ENCODE measurements at places on chromosomes 11 and 22.

- no peak for DNase-seq
These were observed 3.1 kb downstream of the PRDM11 start for GRCh38 chr11:45149483-45150056.

DNA sequence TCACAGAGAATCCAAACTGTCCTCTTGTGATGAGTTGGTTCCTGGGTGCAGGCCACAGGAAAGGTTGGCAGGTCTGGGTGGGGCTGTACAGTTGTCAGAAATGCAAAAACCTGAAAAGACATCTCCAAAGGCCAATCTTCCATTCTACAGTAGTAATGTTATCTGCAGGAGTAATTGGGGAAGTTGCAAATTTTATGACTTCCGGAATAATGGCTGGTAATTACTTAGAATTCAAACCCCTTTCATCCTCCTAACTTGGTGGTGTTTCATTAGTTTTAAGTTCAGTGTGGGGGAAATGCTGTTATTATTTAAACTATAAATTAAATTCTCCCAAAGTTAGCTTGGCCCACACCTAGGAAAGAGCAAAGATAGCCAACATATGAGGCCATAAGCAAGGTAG, 64.7 kb upstream of the FAT3 start:
- no peak for DNase-seq

- DNase-seq: no peak
These were observed 9.8 kb downstream of the KCNJ1 start for GRCh38 chr11:128857341-128857740.

- no peak for DNase-seq
These were observed 2.9 kb downstream of the TEAD1 start for GRCh38 chr11:12677131-12677530.

DNA sequence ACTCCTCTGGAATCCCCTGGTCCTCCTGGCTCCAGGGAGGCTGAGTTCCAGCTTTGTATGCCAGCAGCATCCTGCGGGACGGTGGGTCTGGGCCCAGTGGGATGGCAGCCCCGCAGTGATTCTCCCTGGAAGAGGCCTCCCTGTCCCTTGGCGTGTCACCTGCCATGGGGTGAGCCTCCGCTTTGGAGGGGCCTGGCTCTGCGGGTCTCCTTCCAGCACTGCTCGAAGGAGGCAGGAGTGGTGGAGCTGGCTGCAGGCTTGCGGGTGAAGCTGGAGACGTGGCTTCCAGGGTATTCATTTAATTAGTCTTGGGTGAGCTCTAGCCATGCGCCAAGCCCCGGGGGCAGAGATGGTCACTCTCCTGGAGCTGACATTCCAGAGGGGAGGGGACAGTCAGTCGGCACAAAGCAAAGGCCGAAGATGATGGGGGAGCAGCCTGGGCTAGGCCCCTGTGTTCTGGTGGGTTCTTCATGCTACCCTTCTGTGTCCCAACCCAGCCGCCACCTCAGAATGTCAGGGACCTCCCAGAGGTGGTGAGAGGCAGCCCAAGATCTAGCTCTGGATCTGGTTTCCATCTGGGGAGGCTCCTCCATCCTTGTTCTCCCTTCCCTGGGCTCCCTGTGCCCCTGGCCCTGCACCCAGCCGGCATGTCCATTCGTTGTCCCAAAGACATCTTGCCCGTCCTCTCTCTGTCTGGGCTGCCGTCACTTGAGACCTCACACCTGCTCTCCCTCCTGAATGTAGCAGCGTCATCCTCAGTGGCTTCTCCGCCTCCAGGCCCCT, 1332.5 kb downstream of the BRD1 start:
- DNase-seq: no peak

DNA sequence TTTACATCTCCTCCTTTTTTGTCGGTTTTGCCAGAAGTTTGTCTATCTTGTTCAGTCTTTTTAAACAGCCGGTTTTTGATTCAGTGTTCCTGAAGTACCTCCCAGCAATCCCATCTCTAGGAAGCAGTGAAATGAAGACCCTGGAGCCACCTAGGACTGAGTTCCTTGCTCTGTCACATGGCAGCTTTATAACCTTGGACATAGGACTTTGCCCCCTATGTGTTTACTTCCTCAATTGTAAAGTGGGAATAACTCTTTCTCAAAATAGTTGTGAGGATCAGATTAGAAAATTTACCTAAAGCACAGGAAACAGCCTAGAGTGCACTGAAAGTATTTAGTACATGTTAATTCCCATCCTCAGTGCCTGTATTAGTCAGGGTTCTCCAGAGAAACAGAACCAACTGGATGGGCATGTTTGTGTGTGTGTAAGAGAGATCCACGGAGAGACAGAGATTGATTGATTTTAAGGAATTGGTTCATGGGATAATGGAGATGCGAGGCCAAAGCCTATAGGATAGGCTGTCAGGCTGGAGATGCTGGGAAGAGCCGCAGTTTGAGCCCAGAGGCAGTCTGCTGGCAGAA, 20.0 kb downstream of the FAM83F start:
- no peak for DNase-seq

DNA sequence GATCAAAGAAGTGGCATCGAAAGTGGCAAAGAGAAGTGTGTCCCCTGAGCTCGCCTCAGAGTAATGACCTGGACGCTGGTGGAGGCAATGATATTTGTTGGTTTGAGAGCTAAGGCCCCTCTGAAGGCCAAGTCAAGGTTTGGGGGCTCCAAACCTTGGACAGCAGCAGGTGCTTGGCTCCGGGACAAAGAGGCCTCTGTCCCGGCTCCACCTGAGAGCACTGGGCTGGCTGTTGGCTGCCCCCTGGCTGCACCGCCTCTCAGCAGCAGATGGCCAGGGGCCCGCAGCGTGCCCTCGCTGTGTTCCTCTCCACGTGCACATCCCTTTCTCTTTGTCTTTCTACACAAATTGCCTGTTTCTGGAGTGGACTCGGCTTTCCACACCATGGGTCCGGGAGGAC, 301.3 kb downstream of the NTM start:
- DNase-seq: no peak

GRCh38 chr11:22558664-22559063, 67.0 kb downstream of the FANCF start:
- DNase-seq: no peak

GRCh38 chr22:49303061-49303735, 524.5 kb downstream of the BRD1 start:
- no peak for DNase-seq

DNA sequence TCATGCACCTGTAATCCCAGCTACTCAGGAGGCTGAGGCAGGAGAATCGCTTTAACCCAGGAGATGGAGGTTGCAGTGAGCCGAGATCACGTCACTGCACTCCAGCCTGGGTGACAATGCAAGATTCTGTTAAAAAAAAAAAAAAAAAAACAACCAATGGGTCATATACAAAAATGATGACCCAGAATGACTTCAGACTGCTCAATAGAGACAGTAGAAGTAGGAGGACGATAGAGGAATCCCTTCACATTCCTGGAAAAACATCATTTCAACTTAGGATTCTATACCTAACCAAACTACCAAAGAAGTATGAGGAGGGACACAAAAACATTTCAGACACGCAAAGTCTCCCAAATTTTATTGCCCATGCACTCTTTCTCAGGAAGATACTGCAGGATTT, 14.1 kb upstream of the CBX7 start:
- no peak for DNase-seq

DNA sequence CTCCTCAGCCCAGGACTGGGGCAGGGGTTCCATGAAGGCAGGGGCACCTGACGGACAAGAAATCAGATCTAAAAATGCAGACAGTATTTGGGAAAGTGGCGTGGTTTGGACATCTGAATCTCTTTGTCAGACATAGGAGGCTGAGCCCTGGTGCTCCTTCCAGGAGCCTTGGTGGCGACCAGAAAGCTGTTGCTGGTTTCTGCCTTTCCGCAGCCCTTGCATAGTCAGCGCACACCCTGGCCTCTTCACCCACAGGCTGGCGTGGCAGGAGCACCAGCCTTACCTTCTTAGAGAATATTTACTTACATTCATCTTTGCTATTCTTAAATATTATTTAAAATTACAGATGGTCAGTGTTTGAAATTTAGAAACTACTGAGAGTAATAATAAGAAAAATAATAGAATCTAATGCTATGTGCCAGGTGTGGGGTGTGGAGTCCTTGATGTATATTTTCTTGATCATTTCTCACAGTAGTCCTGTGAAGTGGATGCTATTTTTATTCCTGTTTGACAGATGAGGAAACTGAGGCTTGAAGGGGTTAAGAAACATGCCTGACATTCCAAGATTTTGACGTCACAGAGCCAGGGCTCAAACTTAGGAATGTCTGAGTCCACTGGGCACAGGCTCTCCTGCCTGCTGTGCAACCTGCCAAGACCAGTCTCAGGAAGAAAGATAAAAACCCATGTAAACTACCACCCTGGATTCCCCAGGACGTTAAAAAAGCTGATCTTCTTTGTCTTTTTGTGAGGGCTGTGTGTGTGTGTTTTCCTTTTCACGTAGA, 51.6 kb downstream of the TBC1D22A start:
- DNase-seq: no peak

DNA sequence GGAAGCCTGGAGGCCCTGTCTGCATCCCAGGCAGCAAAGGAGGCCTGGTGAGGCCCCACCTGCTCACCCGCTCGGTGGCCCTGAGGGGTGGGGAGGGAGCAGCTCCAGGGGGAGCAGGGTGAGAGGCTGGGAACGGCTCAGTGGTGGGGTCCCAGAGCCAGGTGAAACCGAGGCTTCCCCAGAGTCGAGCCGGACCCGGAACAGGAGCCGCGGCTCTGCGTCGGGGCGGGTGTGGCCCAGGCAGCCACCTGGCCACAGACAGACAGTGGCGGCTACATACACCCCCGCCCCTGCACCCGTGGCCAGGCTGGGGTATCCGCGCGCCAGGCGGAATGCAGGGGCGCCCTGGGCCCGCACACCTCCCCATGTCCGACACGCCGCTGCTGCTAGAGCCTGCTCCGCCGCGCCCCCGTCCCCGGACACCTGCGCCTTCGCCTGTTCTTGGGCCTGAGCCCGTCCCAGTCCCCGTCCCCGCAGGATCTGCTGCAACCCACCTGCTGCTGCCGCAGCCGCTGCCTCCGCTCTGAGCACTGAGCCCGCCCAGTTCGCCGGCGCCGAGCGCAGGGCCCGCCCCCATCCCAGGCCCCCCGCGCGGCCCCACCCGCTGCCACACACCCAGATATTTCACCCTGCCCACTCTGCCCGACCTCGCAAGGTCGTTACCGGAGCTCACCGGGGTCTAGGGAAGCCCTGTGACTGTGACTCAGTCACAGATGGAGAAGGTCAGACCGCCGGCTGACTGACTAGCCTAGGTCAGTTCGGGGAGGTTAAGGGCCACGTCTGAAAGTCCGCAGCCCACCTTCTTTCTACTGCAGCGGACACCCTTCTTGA, at the start of gene SLC7A4:
SLC7A4 (minus strand) TSS at position 525 of the 831 bp plus-strand sequence. CDS start 749 bp downstream, outside the sequence.
- DNase-seq: no peak

DNA sequence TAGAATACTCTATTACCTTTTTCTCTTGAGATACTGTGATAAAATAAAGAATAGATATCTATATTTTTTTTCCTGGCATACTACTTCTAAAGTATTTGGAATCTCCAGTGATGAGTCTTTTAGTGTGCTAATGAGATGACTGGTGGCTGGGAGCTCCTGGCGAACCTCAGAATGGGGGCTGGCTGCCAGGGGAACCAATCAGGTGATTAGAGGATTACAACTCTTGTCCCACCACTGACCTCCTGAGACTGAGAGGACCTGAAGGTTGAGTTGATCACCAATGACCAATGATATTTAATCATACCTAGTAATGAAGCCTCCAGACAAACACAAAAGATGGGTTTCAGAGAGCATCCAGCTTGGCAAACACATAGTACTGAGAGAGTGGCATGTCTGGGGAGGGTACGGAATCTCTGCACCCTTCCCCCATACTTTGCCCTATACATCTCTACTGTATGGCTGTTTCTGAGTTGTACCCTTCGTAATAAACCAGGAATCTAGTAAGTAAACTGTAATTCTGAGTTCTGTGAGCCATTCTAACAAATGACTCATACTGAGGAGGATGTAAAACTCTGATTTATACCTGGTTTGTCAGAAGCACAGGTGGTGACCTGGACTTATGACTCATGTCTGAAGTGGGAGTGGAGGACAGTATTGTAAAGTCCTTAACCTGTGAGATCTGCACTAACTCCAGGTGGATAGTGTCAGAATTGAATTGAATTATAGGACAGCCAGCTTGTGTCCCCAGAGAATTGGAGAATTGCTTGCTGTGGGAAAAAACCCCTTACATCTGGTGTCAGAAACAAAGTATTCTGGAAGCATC, 325.3 kb upstream of the LRRC4C start:
- DNase-seq: no peak

DNA sequence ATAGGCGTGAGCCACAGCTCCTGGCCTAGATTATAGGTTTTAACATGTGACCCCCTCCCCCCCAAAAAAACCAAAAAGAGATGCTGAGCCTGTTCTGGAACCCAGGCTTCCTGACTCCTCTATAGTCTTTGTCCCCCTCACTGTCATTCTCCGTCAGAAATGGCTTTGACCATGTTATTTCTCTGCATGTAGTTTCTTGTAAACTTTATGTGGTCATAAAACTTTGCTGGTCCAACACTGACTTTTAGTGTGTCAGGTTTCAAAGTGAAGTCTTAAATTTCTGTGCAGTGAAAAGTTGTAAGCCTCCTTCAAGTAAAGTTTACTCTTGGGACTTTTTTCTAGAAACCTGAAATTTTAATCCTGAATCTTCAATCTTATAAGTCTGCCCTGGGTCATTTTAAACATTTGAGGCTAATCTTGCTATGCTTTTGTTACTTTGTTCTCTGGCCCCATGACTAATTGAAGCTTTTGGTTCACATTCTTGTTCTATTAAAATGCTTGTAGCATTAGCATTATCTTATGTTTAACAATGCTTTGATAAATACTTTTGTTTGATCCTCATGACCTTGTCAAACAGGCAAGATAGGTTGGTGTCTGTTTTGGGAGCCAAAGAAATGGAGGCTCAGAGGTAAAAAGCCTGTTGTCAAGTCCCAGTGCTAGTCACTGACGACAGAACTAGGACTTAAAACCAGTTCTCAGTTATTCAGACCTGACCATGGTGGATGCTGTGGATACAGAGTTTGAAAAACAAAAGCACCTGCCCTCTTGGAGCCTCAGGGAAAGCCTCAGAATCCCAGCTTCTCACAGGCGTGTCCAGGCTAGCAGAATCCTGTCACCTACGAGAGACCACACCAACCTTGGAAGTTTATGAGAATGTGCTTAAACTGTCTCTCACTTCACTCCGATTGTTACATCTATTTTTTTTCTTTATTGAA, 87.7 kb upstream of the HORMAD2 start:
- DNase-seq: no peak

DNA sequence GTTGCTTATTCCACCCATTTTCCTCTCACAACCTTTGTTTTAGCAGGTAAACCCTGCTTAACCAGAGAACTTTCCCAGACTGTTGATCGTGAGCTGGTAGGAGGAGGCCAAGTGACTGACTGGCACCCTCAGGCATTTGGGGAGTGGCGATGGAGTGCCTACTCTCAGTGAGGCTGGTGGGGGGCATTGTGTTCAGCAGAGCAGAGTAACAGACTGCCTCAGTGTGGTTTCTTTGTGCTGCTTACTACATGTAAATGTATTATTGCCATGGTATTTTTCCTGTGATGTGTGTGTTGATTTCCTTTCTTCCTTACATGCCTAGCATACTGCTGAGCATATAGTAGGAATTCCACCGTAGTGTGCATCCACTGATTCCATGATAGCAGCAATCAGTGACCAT, 2.6 kb downstream of the MARK2 start:
- no peak for DNase-seq

- no peak for DNase-seq
These were observed 21.5 kb downstream of the LRRC32 start for GRCh38 chr11:76649011-76649410.

GRCh38 chr11:126585774-126586491, 230.4 kb downstream of the ST3GAL4 start:
- DNase-seq: no peak

Measured in activated CD8-positive, alpha-beta memory T cell treated with anti-CD3 and anti-CD28 coated beads for 1 hour (primary cell).